ENCODE measurements at places on chromosomes 1 and 21.
A peak's percentile ranks its signal among the peaks of the same experiment; 100 is the strongest.

- no peak for DNase-seq
These were observed 29.3 kb downstream of the SGIP1 start for GRCh38 chr1:66563094-66563800.

DNA sequence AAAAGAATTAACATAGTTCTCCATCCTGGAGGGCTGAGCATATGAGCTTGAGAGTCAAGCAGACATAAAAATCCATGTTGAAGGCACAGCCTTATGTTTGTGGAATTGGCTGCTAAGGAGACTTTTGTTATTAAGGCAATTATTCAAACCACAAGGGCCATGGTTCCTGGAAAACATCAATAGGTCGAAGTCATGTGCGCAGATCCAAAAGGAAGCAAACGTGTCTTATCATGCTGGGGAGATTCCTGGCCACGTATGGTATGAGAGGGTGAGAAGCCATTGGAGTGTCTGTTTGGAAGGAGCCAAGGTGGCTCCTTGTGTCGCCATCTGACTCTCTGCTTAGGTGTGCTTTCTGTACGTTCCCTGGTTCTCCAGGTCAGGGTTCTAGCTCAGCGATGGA is 61.8 kb upstream of the COA6 start:
- no peak for DNase-seq

DNA sequence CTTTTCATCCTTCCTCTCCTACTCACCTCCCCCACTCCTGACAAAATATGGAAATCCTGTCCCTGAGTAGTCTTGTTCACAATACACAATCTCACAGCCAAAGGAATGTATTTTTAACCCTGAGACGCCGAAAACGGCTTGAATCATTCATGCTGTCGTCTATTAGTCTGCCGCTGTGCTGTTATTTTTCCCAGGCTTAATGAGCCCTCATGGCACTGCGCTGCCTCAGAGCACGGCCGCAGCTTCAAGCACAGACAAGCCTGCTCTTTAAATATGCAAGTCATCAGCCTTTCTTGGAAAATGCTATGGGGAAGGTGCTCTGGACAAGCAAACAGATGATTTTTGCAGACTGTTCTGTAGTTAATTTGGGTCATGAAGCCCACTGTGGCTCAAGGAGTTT is 302.7 kb downstream of the DISC1 start:
- no peak for DNase-seq

- no peak for DNase-seq
These were observed 14.2 kb downstream of the RGS8 start for GRCh38 chr1:182670032-182670749.

GRCh38 chr1:26156285-26157038 is 2.4 kb upstream of the FAM110D start:
- peak; percentile 22 for DNase-seq

DNA sequence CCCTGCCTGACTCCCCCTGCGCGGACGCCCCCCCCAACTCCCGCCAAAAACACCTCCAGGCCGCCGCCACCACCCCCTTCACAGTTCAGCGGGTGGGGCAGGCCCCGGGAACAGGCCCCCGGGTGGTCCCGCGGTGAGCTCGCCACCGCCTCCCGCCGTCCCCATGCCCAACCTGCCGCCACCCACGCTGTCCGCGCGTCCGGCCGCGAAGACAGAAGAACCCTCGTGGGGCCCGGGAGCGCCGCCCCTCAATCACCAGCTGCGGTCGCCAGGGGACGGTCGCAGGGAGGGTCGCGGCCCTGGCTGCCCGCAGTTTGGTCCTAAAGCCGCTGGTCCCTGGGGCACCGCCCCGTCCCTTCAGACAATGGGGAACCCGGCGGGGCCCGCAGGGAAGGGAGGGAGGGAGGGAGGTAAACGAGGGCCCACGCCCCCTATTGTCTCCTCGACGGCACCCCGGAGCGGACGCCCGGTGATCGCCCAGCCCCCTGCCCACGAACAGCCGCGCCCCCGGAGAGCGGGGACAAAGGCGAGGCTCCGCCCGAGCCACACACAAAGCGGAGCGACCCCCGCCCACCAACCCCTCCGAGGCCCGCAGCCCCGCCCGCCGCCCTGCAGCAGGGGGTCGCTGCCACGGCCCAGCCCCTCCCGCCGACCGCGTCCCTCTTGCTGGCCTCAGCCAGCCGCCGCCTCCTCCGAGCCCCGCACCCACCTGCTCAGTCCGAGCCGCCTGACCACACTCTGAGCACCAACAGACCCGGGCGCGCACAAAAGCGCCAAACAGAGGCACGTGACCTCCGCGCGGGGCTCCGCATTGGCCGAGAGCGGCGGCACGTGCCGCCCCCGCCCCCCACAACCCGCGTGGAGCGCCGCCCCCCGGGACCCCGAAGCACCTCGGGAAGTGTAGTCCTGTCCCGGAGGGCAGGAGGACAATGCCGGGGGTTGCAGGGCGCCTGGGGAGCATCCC is at the start of gene STMN1:
TSS of gene STMN1 (minus strand) at position 740 of the 964 bp plus-strand sequence. CDS start 1,743 bp downstream, outside the sequence.
- peak; percentile 89 for DNase-seq

GRCh38 chr1:64404202-64404601 is 65.7 kb upstream of the CACHD1 start:
- DNase-seq: no peak

DNA sequence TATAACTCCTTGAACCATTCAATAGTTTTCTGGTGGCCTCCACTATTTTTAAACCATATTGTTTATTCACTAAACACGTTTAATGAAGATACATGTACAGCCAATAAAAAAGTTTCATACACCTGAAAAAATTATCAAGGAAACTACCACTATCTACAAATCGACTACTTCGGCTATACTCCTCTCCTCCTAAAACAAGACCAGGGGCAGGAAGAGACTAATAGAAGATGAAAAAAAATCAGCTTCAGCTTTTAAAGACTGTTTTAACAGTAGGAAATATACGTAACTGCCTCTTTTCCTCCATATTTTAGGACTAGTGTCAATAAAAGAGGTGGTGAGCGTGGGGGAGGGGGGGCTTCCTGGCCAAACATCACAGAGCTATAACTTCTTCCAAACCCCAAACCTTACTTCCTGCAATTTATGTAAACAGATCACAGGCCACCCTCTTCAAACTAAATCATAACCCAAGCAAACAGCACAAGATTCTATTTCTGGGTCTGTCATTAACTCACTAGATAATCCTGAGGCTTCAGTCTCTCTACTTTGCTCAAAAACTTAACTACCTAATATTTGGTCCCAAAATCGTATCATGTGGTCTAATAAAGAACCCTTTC is 15.1 kb downstream of the FOXJ3 start:
- DNase-seq: no peak

GRCh38 chr1:85428471-85429089 is 36.4 kb downstream of the DDAH1 start:
- DNase-seq: no peak

- DNase-seq: no peak
These were observed 1595.4 kb downstream of the PLA2G4A start for GRCh38 chr1:188424176-188424575.

DNA sequence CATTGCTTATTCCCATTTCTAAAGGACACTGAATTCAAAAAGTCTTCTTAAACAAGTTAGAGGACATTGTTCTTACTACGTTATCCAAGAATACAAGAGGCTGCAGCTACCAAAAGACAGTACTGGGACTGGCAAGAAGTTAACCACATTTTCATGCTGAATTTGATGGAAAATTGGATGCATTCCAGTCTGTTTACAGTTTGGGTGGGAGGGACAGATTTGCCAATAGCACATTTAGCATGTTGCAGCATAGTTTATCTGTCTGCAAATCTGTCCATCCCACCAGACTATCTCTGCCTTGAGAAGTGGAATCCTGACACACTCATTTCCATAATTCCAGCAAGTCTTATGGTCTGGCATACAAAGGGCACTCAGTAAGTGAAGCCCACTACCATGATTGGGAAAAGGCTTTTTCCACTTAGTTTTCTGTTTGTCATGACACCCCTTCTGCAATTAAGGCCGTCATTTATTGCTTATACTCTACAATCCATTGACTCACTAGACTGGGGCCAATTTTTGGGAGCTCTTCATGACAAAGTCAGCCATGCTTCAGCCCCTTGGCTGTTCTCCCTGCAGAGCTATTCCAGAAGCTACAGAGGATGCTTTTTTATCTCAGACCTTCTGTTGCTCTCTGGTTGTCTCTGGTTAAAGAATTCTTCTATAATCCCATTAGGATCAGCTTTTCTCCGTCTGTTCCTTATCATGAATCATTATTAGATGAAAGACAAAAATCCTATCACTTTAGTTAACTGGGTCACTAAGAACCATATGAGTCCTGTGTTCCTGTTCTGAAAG is 355.8 kb upstream of the PTBP2 start:
- DNase-seq: no peak

- peak; percentile 78 for DNase-seq
These were observed 6.9 kb upstream of the GPATCH4 start for GRCh38 chr1:156608036-156608674.

GRCh38 chr1:224057461-224058199 is 56.3 kb upstream of the FBXO28 start:
- no peak for DNase-seq

DNA sequence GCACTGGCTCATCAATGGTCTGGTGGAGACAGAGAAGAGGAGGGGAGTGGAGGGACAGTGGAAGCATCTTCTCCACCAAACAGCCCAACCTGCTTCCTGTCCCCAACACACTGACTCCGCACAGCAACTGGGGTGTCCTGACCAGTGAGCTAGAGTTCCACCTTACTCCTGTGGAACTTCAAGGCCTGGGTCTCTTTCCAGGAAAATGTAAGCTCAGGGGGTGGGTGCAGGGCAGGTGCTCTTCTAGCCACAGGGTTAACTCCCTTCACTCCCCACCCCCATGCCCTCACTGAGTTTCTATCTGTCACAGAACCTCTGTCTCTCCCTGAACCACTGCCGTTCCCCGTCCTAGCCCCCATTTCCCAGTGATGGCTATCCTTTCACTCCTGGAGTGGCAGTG is 876 bp downstream of the MOB3C start:
- no peak for DNase-seq
